ENCODE measurements at places on chromosomes 7 and 10. TPM values are rescaled to one million over a fixed set of nuclear protein-coding genes. Genes with fewer than 3 reads are reported as not detected.

DNA sequence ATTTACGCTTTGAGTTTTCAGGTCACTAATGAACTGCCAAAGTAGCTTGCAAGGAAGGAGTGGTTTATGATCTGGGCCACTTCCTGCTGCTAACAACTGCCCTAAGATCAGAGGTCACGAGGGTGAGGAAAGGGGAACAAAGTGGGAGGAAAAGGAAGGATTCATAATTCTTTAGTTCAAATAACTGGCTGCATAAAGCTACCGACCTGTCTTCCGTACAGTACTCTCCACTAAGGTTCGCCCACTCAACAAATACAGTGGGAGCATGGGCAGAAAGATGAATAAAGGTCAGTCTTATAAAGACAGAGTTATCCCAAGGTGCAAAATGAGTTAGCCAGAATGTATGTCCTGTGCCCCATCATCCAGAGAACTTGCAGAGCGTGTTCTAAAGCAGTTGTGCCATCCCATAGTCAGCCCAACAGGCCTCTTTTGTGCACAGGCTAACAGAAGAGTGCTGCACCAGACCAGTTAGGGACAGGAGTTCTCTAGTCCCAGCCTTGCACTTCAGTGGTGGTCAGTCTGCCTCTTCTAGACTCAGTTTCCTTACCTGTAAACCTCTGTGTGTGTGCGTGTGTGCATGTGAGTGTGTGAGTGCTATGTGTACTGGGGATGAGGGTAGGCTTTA is 65.9 kb downstream of the CREB3L2 start:
- peak; percentile 9 for DNase-seq

DNA sequence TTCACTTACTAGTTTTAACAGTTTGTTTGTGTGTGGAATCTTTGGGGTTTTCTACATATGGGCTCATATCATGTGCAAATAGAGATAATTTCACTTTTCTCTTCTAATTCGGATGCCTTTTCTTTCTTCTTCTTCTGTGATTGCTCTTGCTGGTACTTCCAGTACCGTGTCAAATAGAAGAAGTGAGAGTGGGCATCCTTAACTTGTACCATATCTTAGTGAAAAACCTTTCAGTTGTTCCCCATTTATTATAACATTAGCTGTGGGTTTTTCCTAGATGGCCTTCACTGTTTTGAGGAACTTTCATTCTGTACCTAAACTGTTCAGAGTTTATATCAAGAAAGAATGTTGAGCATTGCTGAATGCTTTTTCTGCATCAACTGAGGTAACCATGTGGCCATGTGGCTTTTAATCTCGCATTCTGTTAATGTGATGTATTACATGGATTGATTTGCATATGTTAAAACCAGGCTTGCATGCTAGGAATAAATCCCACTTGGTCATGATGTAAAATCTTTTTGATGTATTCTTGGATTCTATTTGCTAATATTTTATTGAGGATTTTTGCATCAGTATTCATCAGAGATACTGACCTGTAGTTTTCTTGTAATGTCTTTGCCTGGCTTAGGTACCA is 78.7 kb downstream of the FAM107B start:
- DNase-seq, result no peak

DENND2A gene
- not detected for total RNA-seq

DNA sequence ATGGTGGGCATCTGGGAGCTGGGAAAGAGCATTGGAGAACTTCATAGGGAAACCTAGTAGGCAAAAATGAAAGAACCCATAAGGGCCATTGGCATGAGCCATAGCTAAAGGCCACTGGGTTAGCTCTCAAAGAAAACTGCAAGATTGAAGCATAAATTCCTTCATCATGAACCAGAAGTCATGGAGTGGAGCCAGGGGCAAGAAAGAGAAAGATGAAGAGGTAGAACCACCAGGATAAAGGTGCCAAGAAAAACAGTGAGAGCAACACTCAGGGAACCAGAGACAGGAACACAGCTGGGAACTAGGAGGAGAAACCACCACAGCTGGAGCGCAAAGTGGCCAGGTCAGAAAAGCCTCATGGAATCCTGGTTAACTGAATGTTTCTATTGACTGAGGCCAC is 11.5 kb upstream of the SGMS1 start:
- no peak for DNase-seq

- DNase-seq, result no peak
Observed at GRCh38 chr10:75295868-75296441, 60.2 kb upstream of the COMTD1 start.

DNA sequence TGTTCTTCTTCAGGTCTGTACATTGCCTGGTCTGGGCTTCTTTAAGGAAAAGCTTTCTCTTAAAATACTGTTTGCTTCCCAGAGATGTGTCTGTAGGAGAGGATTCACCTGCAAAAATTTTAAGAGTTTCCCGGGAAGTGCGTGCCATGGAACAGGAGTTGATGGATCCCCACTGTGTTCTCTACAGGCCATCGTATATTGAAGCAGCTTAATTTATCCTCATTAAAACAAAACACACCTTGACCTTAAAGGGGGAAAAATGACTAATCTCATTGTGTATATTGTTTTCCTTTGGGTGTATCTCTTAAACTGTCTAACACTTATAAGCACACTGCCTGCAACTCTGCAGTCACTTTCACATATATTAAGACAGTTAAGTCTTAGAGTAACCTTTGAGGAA is 111.4 kb downstream of the ST7 start:
- DNase-seq, result no peak

DNA sequence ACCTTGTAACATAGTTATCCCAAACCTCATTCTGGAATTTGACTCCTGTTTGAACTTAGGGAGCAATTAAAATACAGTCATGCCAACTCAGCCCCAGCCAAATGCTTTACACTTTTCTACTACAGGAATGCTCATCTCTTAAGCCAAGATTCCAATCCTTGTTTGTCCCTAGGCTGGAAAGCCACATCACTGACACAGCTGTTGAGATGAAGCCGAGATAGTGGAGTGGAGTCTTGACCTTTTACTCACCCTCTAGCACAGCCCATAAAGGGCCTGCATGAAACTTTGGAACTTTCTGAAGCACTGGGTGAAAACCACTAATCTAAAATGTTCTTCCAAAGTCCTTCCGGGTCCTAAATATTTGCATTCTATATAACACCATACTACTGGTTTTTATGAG is 247.3 kb downstream of the ETV1 start:
- DNase-seq, result no peak

DNA sequence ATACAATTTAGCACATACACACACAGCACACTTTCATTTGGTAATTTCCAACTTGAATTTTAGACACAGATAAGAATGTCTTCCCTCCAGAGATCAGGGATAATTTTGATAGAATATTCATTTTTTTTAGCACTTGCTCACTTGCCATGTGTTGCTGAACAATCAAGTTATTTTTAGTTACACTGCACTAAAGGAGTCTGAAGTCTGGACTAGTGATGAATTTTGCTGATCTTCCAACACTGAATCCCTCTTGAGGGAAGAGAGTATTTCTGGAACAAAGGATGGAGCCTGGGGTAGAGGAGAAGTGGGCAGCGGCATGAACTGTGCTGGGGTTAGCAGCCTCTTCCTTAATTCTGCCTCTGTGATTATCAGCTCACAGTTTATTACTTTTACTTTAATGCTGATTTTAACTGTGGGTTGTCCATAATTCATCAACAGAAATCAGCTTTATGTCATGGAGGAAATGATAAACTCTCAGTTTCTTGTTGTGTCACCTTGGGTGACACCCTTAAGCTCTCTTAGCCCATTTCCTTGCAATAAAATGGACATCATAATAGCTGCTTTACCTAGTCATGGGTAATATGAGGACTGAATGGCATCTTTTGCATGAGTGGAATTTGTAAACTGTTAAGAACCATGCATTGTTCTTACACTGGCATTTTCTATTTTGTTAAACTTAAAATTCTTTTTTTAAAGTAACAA is 32.1 kb downstream of the SGPL1 start:
- no peak for DNase-seq

DNA sequence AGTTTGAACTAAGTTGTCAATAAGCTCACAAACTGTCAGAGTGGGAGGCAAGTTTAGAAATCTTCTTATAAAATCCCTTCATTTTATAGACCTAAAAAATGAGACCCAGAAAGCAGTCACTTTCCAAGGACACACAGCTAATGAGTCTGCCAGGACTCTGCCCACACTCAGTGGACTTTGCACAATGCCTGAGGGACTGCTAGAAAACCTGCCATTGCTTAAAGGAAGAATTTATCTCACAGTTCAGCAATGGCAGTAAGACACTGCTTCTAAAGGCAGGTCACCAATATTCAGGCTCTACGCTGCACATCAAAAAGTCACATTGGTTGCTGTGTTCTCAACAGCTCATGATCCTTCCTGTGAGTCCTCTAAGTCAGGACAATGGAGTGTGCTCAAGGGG is 698.1 kb downstream of the GRID1 start:
- DNase-seq, result no peak

GRCh38 chr10:89341649-89342048 is 13.9 kb downstream of the IFIT3 start:
- no peak for DNase-seq

CCL24 gene
- total RNA-seq, result not detected

RNF32 gene
- total RNA-seq, result 2.2 TPM

DNA sequence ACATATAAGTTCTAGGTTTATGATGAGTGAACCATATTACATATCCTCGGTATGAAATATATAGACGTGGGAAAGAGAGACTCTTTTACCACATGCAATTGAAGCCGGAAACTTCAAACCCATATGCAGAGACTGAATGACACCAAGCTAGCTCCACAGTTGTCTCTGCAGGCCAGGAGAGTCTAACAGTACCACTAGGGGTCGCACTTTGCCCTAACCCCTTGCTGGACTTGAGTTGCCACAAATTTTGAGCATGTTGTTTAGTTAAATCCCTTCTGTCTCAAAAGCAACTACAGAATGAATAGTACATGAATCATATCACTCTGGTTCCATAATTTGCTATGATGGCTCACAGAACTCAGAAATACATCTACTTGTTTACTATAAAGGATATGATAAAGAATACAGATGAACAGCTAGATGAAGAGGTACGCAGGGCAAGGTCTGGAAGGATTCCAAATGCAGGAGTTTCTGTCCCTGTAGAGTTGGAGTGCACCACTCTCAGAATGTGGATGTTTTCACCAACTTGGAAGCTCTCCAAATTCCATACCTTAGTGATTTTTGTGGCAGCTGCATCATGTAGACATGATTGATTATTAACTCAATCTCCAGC is 112.4 kb upstream of the YAE1 start:
- peak; percentile 73 for DNase-seq

CUL2 gene
- 45.8 TPM for total RNA-seq

- no peak for DNase-seq
Observed at GRCh38 chr10:30625080-30625479, 4.5 kb downstream of the LYZL2 start.

GRCh38 chr10:107814865-107815487 is 650.5 kb upstream of the SORCS1 start:
- DNase-seq, result no peak

GRCh38 chr10:21173802-21174714 is 276.9 kb upstream of the NEBL start:
- DNase-seq, result peak; percentile 8

GIMAP8 gene
- 35.9 TPM for total RNA-seq

DNA sequence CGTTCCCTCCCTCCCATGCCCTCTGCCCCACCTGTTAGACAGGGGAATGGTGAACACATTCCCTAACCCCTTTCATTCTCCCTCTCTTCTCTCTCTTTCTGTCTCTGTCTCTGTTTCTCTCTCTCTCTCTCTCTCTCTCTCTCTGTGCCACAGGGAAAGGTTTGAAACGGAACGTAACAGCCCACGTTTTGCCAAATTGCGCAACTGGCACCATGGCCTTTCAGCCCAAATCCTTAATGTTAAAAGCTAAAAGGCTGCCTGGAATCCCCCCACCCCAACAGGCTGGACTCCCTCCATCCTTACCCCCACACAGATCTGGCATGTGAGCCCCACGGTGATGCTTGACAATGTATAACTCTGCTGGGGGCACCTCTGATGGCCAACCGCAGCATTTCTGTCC is 30.8 kb downstream of the LDB3 start:
- DNase-seq, result no peak

DNA sequence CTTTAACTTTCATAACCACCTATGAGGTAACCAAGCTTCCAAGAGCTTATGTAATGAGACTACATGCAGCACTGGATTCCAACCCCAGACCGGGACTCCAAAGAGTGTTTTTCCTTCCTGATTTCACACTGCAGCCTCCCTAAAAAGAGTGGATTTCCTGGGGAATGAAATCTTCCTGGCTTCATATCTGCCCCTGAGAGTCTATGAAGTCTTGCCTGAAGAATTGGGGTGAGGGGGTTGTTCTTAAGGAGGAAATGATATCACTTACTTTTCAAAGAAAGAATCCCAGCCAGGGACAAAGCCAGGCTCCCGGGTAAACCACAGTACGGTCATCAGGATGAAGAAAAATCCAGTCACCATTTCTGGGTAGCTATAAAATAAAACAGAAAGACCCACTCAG is 29.7 kb downstream of the STMP1 start:
- DNase-seq, result no peak

DNA sequence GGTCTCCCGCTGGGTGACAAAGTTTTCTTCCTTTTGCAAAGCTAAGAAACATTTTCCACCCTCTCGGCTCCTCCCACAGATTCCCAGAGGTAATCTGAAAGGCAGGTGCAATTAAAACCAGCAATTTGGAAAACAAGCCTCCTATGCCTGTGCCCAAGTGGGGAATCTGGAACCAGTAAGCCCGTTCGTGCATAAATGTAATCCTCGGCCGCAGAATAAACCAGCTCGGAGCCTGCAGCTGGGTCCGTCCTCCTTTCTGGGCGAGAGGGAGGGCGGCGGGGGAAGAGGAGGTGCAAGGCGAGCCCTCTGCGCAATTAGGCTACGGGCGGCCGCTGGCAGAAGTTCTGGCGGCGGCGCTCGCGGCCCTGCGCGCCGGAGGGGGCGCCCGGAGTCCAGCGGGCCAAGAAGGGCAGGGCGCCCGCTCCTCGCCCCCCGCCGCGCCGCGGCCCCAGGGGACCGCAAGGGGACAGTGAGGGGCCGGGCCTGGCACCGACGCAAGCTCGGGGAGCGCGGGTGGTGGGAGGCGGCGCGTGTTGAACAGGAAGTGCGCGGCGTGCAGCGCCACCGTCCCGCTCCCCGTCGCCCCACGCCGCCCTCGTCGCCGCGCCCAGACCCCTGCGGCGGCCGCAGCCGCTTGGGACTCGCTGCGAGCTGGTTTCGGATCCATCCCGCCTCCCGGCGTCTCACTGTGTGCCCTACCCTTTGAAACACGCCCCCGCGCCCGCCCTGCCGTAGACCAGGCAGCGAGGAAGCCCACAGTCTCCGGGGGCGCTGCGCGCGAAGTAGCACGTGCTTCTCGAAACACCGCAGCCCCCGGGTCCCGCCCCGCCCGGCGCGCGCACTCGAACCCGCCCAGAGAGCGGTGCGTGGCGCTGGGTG is at the start of gene PRKAG2:
Gene PRKAG2, minus strand, starts transcription at position 217 of the 879 bp plus-strand sequence. CDS start 495 bp downstream, outside the sequence.
- DNase-seq, result peak; percentile 73

MBL2 gene
- not detected for total RNA-seq

- no peak for DNase-seq
Observed at GRCh38 chr7:135160098-135160857, 10.2 kb downstream of the CYREN start.

SLC35G1 gene
- 4.4 TPM for total RNA-seq

Data from activated CD4-positive, alpha-beta T cell treated with anti-CD3 and anti-CD28 coated beads, Interleukin-2, amount 10 ng/mL, durations not matched to agents 7 days and 5 days (primary cell).